HFFc6 (cell line): ENCODE measurements at places on chromosomes 3 and 15. TPM values are rescaled to one million over a fixed set of nuclear protein-coding genes. Genes with fewer than 3 reads are reported as not detected.

Gene PARP15
- total RNA-seq = not detected in 3 replicates

- no peak for DNase-seq
Measured at GRCh38 chr3:189809583-189809982, 178.4 kb downstream of the TP63 start.

DNA sequence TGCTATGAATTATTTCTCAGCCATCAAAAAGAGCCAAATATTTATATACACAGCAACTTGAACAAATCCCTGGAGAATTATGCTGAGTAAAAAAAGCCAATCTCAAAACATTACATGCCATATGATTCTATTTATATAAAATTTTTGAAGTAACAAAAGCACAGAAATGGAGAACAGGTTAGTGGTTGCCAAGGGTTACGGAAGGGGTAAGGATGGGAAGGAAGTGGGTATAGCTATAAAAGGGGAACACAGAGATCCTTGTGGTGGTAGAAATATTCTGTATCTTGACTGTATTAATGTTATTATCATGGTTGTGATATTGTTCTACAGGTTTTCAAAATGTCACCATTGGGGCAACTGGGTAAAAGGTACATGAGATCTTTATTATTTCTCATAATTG is 62.3 kb upstream of the ASB14 start:
- no peak for DNase-seq

DNA sequence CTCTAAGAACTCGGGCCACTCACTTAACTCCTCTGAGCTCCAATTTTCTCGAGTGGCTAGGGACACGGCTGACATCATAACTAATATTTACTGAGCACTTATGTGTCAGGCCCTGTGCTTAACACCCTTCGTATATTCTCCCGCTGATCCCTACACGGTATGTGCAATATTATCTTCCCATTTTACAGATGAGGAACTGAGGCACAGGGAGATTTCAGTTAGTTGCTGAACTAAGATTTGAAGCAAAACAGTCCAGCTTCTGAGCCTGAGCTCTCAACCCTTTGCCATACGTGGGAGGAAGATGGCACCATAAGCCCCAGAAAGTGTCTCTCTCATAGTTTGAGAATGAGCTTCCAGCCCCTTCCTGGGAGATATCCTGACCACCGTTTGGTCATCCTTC is 19.6 kb downstream of the FAH start:
- no peak for DNase-seq

DNA sequence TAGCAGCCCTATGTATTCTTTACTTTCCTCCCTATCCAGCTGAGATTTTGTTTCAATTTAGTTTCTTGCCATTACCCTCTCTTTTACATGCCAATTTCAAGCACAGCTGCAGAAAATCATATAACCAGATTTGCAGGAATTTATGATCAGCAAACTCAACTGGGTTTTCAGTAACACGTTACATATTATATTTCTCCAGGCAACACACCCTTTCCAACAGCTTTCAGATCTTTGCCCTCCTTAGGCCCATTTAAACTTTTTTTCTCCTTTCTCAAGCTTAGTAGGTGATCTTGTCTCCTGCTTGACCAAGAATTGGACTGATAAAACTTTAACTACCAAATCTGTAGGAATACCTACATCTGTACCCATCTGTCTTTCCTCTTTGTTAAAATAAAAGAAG is 23.6 kb downstream of the GOLM2 start:
- no peak for DNase-seq

DNA sequence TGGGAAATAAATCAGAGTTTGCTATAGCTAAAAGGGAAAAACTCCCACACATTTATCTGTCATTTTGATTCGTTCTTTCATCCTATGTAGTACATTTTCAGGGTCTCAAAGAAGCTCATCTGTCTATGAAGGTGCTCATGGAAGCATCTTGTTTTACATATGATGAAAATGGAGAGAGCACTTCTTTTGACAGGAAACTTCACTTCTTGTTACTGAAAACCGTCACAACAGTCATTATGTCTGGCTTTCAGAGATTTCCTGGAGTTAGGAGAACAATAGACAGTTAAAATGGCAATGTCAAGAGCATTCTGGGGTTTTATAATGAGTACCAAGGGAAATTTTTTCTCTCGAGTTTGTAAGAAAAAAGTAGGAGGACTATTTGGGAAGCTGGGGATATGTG is 83.3 kb downstream of the TMEM108 start:
- DNase-seq = no peak

DNA sequence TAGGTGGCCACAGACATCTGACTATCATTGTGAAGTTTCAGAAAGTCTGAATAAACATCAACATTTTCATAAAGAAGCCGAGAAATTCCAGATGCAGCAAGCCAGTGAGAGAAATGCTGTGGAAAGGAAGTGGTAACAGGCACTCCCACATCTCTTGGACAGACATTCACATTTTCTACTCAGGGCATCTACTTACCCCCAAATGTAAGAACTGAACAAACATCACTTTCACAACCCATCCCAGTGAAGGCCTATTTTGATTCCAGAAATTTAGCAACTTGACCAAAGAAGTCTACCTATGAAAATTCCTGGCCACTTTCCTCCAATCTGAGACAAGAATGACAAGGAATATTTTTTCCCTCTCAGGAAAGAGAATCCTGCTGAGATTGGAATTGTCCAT is 224.8 kb upstream of the DCBLD2 start:
- DNase-seq = no peak

Gene CRYGS
- 0.42 to 0.71 TPM (median 0.67 TPM) in 3 replicates for total RNA-seq

DNA sequence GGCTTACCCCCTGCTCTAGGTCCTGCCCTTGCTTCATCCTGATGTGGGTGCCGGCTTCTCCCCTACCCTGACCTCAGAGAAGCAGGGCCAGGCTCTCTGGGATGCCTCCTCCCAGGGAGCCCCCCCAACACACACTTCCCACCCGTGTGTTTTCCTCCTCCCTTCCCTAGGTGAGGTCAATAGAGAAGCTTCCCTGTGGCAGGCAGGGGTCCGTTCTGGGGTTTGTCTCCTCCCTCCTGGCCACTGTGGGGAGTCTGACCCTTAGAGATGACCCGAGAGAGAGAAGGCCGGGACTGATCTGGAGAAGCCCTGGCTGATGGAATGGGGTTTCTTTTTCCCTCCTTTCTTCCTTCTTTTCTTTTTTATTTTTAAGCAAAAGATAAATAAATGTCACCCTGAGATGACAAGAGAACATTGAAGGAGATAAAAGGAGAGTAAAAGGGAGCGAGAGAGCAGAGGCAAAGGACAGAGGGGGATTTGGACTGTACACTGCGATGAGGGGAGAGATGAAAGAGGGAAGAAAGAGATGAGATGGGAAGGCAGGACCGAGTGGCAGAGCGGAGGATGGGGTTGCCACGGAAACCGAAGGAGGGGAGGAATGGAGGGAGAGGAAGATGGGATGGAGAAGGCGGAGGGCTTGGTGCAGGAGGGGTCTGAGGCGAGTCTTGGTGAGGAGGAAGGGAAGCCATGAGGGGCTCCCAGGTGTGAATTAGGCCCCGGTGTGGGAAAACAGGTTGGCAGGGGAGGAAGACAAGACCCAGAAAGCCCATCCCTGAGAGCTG is 48.4 kb downstream of the IDH2 start:
- no peak for DNase-seq

- DNase-seq = no peak
Measured at GRCh38 chr15:78620527-78621421, at the start of gene CHRNA3. CHRNA3 (minus strand) TSS chr15:78620996; CDS start chr15:78620794, 202 bp downstream.

DNA sequence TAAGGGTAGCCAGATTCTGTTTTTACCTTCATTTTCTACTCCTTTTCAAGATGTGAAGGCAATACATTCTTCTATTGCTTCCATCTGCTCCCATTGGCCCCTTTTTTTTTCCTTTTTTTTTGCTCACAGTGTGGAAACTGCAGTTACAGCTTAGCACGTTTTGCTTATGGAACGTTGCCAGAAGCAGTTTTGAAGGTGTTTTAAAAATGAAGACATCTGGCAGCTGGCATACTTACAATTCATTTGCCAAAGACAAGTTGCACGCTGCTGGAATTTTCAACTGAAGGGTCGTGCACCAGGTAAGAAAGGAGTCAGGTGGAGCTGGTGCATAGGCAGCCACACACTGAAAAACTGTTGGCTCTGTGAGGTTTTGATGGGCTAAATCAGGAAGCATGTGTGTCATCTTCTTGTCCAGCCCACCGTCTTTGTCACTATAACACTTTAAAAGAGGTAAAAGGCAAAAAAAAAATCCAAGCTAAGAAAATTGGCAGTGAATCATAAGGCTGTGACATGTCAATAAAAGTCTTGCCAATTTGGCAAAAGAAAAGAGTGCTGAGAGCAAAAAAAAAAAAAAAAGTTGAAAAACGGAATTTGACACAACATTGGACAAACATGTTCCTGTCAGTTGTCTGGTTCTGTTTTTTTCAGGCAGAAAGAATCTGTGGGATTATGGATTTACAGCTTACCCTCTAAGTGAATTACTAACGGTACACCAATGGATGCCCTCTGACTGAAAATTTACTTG is 225.4 kb upstream of the SOX2 start:
- no peak for DNase-seq

DNA sequence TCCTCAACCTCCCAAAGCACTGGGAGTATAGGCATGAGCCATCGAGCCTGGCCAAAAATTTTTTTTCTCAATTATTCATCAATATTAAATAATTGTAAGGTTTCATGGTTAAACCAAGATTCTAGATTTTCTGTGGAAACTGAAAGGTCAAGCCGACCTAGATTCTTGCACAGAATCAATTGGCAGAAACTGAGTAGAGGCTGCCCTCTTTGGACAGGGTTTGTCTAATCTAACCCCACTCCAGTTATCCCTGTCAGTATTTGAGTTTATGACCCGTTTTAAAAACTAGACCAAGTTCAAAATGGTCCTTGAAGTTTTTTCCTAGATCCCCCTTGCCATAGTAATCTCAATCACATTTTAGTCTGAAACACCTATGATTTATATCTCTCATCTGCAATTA is 8.6 kb upstream of the ADAM10 start:
- no peak for DNase-seq

Gene GHRL
- total RNA-seq = 0.41 TPM in 1 of 3 replicates, not detected in the others

DNA sequence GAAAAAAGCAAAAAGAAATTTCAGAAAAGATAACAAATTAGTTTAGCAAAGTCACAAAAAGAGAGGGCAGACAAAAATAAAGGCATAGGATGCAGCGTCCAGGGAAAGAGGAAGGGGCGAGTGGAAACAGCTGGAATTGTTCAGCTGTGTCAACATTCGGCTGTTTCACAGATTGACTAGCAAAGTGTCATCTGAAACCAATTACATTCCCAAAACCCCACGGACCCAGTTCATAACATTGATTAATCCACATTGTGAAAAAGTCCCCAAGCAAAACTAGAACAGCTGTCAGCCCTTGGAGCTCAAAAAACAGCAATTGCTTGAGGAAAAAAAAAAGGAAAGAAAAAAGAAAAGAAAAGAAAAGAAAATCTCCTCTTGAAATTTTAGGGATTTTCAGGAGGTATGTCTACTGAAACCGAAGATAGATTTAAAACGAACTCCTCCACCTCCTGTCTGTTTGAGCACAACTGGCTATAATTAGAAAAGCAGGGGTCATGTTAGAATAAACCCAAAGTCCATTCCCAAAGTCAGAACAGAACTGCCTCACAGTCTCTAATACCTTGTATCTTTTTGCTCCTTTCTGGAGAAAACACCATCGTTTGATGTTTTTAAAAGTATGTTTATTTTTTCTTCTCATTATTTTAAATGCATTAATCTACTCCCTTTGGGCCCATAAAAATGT is 159.6 kb downstream of the RORA start:
- no peak for DNase-seq

Gene BTBD1
- total RNA-seq = 66.4 to 69.9 TPM (median 69.3 TPM) in 3 replicates

Gene LINGO1
- not detected in 3 replicates for total RNA-seq

DNA sequence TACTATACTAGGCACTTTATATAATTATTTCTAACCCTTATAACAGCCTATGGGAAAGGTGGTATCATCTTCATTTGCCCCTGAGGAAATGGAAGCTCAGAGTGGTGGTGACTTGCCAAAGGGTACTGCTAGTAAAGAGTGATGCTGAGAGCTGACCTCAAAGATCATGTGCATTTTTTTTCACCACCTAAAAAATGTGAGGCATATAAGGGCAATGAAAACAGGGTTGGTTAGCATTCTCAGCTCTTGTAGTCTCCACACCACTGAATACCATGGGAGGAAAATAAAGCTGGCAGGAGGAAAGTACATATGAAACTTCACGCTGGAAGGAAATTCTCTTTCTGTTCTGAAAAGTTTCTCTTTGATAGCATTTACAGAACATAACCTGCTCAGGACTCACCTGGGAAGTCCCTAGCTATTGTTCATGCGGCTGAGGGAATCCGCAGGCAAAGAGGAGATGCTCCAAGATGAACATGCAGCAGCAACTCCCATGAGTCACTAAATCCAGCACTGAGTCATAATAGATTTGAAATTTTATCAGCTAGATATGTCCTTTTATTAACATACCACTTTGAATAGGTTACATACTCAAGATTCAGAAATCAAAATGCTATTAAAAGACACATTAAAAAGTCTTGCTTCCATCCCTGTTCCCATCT is 17.3 kb downstream of the FAIM start:
- peak; percentile 17 for DNase-seq

DNA sequence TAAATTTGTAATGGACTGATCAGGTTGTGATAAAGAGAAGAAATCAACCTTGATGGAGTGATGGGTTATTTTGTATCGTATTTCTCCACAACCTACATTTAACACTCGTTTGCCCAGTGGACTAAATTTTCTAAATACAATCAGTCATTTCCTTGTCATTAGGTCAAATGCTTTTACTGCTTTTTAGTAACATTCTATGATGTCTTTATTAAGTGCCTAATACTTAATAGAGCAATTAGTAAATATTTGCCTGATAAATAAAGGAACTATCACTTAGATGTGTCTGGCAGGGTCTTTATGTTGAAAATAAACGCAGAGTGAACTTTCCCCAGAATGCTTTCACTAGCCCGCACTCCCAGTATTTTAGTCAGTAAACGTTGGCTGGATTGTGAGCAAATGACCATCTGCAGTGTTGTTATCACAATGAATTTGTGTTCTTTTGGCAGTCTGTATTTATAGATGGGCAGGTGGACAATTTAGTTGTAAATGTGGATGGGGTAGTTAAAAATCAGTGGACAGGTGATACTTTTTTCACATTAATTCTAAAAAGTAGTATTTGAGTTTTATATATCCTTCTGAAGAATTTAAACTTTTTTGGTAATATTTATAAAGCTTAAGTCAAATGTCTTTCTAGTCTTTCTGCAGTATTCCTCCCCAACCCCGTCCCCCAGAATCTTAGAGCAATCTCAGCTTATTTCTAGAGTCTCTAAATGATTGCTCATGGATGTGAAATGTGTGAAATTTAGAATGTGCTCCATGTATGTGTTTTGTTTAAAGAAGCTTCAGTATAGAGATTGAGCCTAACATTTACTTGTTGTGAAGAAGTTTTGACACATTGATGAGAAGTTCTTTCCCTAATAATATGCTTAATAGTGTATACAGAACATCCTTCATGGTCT is 4.9 kb downstream of the USP3 start:
- no peak for DNase-seq
